ENCODE measurements at places on chromosomes 3 and 15.

GRCh38 chr15:58951388-58952007, 18.0 kb upstream of the SLTM start:
- no peak for DNase-seq

GRCh38 chr15:79682851-79683288, 213.9 kb downstream of the MTHFS start:
- no peak for DNase-seq

DNA sequence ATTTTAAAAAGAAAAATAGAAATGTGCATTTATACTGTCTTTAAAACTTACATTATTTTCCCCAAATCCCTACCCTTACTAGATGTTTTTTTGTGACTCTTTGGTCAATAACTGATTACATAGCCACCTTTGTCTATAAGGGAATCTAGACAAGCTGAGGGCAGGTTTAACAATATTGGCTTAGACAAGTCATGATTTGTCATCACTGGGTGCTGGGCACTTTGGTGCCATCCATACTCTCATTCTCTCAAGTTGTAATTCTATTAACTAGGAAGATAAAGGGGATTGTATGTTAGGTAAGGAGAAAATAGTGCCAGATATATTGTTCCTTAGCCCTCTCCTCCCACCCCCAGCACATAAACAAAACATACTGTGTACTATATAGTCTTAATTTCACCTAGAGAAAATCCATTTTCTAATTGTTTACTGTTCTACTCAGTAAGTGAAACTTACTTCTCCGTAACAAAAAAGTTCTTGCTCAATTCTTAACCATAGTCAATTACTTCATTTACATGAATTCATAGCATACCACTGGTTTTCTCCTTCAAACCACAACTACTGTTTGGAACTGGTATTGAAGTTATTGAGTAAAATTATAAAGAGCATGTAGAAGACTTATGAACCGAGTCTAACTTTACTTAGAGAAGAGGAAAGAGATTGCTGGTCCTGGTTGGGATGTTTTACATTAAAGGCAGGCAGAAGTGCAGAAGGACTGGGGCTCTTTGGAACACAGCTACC, 877.1 kb downstream of the PDCD6IP start:
- DNase-seq: no peak

DNA sequence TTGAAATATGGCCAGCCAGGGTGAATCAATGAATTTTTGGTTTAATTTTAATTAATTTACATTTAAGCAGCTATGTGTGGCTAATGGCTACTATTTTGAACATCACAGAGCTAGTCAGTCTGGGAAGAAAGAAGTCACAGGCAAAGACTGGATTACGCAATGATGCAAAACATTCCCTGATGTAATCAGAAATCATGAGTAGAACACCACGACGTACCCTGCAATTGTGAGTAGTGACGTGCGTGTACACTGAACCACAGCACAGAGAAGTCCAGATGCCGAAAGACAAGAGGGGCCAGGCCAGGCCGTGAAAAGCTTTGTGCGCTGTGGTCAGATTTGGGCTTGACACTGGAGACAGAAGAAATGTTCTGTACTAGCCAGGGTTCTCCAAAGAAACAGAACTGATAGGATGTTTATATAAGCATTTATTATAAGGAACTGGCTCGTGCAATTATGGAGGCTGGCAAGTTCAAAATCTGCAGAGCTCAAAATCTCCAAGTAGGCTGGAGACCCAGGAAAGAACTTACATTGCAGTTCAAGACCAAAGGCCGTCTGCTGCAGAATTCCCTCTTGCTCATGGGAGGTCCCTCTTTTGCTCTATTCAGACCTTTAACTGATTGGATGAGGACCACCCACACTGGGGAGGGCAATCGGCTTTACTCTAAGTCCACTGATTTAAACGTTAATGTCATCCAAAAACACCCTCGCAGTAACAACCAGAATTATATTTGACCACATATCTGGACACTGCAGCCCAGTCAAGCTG, 44.6 kb downstream of the SH3BP5 start:
- DNase-seq: no peak

DNA sequence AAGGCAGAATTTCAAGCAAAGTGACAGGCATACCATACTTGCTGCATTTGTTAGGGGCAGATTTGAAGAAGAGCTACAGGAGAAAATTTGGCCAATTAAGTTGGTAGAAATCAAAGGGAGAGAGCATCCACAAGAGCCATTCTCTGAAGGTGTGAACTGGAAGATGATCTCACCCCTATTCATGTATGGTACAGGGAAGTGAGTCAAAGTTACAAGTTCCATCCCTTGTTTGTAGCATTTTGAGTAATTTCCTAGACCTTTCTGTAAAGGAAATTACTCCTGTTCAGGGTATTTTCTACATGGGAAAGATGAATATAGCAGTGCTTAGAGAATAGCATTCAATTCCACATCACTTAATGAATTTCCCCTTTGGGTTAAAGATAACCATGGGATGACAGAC, 28.4 kb downstream of the TTC14 start:
- DNase-seq: no peak

GRCh38 chr3:33795131-33795530, 3.3 kb upstream of the PDCD6IP start:
- DNase-seq: no peak

DNA sequence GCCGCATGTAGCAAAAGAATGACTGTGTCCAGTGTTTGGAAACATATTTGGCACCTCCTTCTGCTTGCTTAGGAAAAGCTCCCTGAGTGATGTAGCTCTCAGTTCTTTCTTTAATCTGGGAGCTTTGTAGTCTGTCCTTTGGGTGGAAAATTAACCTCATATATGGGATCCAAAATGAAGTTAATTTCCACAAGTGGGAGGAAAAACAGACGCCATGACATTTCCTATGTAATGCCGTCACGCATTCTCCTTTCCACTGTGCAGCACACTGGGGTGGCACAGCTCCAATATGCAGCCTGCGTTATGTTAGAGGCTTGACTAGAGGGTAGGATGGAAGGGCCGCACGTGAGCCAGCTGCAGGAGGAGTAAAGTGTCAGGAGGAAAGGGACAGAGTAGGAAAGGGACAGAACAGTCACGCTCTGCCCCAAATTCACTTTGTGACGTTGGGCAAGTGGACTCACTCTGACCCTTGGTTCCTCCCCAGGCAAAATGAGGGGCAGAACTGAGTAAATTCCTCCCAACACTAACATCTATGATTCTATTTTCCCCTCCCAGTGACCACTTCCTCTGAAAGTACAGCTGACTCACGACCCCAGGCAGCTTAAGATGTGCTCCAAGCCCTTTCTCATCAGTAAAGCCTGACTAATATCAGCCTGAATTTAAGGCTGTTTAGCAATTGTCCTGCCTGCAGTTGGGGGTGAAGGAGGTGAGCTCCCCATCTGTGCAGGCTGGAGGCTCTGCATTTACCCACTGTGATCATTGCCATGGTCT, 176.5 kb upstream of the PFN2 start:
- DNase-seq: no peak

DNA sequence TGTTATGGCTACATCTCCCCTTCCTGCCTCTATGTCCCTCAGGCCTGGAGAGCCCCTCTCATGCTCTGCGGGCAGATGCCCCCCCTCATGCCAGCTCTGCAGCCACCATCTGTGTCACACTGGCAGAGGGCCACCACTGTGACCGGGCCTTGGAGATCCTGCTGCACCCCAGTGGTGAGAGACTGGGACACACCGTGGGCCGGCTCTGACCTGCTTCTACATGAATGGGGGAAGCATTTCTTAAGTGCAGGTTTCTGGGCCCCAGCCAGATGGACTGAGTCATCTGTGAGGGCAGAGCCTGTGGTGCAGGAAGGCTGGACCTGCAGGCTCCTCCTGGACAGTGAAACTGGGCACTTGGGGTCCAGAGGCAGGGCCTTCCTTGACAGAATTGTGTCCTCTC, 4.8 kb downstream of the VWA5B2 start:
- DNase-seq: no peak

- no peak for DNase-seq
Measured at GRCh38 chr3:122458992-122459391, 43.1 kb upstream of the WDR5B start.

DNA sequence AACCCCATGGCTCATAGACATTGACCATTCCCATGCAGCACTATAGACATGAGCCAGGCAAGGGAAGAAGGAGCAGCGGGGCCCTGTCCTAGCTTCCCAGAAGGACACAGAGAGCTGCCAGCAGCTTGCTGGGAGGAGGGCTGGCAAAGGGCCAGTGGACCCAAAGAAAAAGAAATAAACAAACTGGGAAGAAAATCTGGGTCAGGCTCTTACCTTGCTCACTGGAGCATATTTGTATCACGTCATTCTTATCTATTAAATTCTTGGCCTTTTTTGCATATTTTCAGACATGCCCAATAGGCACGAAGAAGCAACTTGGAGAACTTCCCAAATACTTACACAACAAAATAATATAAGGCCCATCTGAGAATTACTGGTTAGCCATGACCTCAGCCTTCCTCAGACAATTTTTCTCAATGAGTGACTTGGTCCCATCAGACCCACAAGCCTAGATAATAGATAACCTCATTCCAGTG, 28.4 kb downstream of the RASGRP1 start:
- DNase-seq: no peak

- DNase-seq: no peak
Measured at GRCh38 chr3:167110901-167111300, 269.2 kb downstream of the ZBBX start.

- no peak for DNase-seq
Measured at GRCh38 chr3:176867681-176868663, 329.3 kb downstream of the TBL1XR1 start.

DNA sequence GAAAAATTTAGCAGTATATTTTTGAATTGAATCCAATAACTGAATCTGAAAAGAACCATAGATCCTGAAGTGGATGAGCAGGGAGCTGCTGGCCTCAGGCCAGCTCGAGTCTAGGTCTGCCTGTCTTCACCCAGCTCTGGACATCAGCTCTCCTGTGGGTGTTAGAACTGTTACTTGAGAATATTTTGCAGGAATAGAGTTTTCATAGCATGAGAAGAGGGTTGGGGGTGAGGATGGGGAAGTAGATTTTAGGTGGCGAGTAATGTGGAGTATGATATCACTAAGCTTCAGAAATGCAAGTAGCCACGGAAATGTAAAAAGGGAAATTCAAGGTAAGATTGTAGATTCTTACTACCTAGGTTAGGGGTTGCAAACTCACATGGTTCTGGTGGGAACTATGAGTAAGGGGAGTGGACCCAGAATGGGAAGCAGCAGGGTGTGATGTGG, 6.2 kb downstream of the RAB8B start:
- DNase-seq: no peak

DNA sequence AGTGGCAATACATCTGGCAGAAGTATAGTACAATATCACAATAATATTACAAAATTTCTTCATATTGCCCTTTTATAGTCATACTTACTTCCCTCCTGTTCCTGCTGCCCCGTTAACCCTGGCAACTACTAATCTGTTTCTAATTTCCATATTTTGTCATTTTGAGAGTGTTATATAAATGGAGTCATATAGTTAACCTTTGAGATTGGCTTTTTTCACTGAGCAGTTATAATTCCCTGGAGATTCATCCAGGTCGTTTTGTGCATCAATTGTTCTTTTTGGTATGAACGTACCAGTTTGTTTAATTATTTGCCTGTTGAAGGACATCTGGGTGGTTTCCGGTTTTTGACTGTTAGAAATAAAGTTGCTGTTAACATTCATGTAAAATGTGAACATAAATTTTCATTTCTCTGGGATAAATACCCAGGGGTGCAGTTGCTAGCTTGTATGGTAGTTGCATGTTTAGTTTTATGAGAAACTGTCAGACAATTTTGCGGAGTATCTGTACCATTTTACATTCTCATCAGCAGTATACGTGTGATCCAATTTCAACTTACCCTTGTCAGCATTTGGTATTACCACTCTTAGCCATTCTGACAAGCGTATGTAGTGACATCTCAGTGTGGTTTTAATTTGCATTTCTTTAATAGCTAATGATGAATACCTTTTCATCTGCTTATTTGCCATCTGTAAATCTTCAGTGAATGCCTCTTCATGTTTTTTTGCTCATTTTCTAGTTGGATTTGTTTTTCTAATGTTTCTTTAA, 32.2 kb upstream of the IL20RB start:
- DNase-seq: no peak

DNA sequence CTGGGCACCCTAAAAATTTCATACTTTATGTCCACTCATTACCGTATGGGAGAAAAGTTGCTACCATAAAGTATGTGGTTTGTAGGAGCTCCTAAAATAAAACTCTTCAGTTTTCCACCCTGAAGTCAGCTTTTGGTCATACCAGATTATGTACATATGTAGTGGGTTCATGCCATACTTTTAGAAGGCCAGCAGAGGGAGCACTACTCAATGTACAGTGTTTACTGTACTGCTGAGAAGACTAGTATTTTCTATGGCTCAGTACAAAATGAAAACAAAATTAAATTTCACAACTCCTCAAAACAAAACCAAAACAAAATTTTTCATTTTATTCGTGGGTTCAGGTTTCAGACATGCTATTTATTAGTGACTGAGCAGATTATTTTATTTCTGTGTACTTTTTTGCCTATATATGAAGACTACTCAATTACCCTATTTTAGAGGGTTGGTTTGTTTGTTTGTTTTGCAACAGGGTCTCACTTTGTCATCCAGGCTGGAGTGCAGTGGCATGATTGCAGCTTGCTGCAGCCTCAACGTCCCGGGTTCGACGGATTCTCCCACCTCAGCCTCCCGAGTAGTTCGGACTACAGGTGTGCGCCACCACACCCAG, 24.3 kb downstream of the NXPE3 start:
- DNase-seq: peak; percentile 30

GRCh38 chr3:49785565-49786356, 581 bp downstream of the IP6K1 start:
- DNase-seq: no peak

GRCh38 chr3:76873532-76874242, 166.2 kb upstream of the ROBO2 start:
- DNase-seq: no peak

GRCh38 chr15:93340406-93340805, 251.4 kb upstream of the RGMA start:
- DNase-seq: no peak

DNA sequence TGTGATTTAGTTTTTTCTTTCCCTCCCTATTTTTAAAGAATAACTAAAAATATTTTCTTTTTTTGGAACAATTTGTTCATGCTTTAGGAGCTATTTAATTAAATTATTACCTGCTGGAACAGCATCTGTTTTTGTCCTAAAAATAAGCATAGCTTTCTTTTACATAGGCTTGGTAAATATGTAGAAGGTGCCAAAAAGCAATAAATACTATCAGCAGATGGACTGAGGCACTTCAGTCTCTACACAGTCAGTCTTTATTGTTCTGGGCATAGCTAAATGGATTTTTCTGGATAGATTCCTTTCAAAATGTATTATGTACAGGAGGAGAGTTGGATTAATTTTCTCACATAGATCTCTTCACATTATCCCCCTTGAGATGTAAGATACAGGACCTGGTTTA, 223.5 kb downstream of the NAALADL2 start:
- no peak for DNase-seq

DNA sequence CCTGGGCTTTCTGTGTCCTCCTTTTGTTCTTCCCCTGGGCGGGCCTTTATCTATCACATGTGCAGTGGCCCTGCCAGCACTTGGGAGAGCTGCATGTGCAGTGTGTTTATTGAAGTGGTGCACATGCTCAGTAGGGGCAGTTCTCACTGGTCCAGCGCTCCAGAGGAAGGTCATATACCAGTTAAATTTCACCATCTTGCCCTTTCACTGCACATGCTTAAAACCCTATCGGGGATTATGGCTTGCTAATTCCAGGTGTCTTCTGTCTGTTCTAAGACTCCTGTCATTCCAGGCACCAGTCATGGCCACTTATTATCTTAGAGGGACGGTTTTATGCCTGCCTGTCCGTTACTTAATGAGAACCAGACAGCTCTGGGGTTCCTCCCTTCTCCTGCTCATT, 52.2 kb downstream of the ROPN1B start:
- no peak for DNase-seq

All from activated naive CD8-positive, alpha-beta T cell treated with anti-CD3 and anti-CD28 coated beads, Interleukin-2, amount 50 U/mL, for 16 hours (primary cell).